ENCODE measurements at places on chromosomes 3 and 15.

- DNase-seq: peak; percentile 93
Observed at GRCh38 chr3:32374788-32375595, 16.7 kb upstream of the CMTM7 start.

- peak; percentile 48 for DNase-seq
Observed at GRCh38 chr15:99749386-99749785, 16.1 kb upstream of the LYSMD4 start.

- no peak for DNase-seq
Observed at GRCh38 chr3:28022916-28023315, 218.5 kb upstream of the CMC1 start.

- DNase-seq: peak; percentile 91
Observed at GRCh38 chr15:85412956-85413854, 32.8 kb downstream of the AKAP13 start.

DNA sequence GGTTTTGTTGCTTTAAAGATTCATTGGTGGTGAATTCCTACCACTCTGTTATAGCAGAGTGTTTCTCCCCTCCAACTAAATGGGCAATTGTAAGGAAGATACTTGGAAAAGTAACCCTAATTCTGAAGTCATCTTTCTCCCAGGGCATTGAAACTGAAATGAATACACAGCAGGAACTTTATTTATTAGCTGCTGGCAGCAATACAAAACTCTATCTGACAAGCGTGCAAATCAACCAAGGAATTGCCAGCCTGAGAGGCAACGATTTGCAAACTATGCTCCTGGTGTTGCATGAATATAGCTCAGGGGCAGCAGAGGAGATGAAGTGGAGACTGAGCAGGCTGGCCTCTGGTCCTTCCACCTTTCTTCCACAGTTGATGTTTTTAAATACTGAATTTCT is 48.9 kb downstream of the CD200R1 start:
- no peak for DNase-seq

Measured in activated CD4-positive, alpha-beta T cell treated with anti-CD3 and anti-CD28 coated beads, Interleukin-2, amount 10 ng/mL, durations not matched to agents 24 days and 14 days (primary cell).